ENCODE measurements at places on chromosomes 16 and 17.

GRCh38 chr16:5790512-5790911 lies 692.9 kb upstream of the EEF2KMT start:
- DNase-seq: no peak

GRCh38 chr17:81045590-81046095 lies 10.7 kb downstream of the BAIAP2 start:
- no peak for DNase-seq

DNA sequence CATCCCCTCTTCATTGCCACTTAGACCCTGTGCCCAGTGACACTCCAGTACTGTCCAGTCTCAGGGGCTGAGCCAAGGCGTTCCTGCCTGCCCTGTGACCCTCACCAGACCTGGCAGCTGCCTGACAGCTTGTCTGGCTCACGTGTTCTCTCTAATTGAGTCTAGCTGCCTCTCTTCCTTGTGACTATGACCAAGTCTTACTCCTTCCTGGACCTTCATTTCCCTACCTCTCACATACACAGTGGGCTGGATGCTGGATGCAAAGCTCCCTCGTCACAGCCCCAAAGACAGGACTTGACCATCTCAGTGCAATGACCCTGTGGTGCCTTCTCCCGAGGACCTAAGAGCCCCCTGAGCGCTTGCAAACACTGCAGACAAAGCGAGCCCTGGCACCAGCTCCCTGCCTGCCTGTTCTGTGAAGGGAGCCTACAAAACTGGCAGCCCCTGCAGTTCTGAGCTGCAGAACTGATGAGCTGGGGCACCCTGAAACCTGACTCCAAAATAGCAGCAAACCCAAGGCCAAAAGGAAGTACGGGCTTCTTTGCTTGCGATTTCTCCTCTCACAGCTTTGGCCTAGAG lies 1.7 kb downstream of the DEXI start:
- no peak for DNase-seq

DNA sequence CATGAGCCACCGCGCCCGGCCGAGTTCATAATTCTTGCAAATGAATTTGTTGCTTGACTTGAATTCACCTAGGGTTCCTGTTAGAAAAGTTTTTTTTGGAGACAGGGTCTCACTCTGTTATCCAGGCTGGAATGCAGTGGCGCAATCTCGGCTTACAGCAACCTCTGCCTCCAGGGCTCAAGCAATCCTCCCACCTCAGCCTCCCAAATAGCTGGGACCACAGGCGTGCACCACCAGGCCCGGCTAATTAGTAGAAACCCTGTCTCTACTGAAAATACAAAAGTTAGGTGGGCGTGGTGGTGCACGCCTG lies 99.8 kb downstream of the MYH11 start:
- DNase-seq: no peak

GRCh38 chr17:27456681-27457359 lies 572 bp downstream of the KSR1 start:
- no peak for DNase-seq

- no peak for DNase-seq
These were observed 62.2 kb upstream of the CHMP6 start for GRCh38 chr17:80929449-80929848.

GRCh38 chr17:75525806-75526554 lies 483 bp downstream of the LLGL2 start:
- no peak for DNase-seq

DNA sequence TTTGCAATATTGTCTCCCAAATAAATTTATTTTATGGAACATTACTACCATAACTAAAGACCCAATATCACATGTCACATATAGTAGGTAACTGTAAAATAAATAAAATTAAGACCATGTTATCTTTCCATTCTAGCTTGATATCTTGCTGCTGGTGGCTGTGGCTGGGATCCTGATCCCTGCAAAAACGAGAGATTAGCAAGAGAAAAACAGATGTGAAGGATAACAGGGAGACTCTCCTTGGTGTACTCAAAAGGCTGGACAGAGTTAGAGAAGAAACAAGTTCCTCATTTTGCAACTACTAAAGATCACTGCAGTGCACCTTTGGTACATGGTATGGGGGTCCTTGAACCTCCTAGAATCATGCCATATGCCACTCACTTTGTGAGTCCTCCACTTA lies 49.7 kb downstream of the ARHGAP27 start:
- no peak for DNase-seq

DNA sequence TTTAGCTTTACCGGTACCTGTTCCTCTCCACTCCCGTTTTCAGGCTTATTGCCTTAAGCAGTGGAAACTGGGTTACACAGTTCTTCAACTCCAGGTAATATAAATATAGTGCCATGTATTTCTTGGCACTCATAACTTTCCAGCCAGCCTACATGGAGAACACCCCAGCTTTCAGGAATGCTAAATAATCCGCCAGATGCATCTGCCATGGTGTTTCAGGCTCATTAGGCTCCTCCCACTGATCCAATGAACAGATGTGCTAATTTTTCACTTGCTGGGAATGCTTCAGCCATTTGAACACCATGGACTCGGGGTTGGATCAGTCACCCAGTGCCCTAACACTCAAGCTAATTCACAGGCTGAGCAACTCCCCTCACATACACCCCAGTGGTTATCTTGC lies 4.6 kb downstream of the ANKFN1 start:
- no peak for DNase-seq

DNA sequence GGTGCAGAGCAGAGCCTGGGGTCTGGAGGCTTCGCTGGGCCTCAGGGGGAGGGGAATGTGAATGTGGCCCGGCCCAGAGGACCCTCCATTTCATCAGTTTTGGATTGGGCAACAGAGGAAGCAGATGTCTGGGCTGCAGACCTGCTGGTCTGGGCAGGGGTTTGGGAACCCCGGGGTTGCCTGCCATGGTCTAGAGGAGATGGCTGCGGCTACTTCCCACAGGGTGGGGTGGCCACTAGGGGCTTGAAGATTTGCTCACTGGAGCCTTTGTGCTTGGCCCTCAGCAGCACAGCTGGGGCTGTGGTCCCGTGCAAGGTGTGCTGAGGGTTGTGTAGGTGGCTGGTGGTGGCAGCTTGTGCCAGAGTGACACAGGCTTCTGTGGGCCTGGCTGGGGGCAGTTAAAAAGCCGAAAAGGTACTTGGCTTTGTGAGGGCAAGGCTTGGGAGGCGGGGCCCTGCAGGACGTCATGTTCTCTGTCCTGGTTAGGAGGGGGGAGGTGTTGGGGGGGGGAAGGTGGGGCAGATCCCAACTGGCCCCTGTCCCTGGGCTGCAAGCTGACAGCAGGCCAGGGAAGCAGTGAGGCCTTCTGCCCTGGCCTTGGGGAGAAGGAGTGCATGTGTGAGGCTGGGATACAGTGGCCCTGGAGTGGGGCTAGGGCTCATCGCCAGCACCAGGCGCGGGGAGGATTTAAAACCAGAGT lies 98.0 kb downstream of the KPNA2 start:
- no peak for DNase-seq

DNA sequence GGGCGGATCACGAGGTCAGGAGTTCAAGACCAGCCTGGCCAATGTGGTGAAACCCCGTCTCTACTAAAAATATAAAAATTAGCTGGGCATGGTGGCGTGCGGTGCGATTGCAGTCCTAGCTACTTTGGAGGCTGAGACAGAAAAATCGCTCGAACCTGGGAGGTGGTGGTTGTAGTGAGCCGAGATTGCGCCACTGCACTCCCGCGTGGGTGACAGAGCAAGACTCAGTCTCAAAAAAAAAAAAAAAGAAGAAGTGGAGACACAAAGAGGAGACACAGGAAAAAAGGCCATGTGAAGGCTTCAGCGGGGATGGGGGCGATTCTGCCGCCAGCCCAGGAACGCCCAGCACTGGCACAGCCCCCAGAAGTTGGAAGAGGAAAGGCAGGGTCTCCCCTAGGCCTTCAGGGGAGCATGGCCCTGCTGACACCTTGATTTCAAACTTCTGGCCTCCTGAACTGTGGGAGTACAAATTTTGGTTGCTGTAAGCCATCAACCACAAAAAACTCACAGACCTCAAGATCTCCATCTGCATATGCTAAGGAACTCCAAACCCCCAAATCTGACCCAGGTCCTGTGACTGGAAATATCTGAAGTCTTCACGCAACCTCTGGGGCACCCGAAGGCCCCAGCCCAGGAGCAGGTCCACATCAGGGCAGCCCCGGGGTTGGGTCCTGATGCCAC lies 7.0 kb downstream of the SGSH start:
- no peak for DNase-seq

DNA sequence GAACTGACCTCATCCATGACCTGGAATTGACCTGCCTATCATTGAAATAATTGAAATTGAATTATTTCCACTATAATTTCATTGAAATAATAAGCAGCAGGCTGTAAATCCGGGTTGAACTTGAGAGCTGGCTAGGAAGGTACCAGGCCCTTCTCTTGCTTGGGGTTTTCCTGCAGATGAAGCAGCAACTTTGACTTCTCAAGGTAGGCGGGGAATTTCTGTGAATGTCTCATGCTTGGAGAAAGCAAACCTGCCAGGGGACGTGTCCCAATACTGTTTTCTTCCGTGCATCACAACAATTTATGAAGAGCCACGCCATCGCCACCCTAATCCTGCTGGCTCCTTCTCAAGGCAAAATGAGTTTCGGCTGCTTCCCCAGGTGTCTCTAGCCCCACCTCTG lies 97.5 kb upstream of the XYLT1 start:
- no peak for DNase-seq

DNA sequence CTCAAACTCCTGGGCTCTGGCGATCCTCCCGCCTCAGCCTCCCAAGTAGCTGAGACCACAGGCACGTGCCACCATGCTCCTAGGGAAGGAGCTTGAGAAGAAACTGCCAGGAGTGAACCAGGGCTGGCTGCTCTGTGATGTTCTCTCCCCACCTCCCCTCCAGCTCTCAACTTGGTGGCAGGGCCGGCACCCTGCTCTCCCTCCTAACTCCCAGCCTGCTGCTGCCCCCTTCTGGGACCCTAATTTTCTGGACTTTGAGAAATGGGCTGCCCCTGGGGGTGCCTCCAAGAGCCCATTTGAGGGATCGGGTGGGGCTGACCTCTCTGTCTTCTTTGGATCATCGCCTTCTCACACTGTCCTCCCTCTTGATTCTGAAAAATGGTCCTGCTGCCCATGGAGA lies 14.9 kb upstream of the STAT3 start:
- DNase-seq: peak; percentile 49

GRCh38 chr16:14500791-14501190 lies 129.3 kb downstream of the PARN start:
- DNase-seq: no peak

DNA sequence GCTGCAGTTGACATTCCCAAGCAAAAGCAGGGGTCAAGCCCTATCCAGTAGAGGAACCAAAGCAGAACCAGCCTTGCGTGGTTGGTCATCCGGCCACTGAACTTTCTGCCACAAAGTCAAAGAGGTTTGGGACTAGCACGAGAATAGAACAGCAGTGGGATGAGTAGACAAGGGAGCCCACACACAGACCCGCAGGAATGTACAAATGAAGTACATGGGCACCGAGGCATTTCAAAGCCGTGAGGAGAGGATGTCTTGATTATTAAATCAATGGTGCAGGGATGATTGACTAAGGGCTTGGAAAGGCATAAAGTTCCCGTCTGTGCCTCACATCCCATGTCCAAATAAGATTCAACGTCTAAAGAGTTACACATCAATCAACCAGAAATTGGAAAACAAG lies 81.8 kb upstream of the TBC1D3K start:
- no peak for DNase-seq

GRCh38 chr17:7177191-7177953 lies 1.8 kb downstream of the ASGR1 start:
- peak; percentile 68 for DNase-seq

DNA sequence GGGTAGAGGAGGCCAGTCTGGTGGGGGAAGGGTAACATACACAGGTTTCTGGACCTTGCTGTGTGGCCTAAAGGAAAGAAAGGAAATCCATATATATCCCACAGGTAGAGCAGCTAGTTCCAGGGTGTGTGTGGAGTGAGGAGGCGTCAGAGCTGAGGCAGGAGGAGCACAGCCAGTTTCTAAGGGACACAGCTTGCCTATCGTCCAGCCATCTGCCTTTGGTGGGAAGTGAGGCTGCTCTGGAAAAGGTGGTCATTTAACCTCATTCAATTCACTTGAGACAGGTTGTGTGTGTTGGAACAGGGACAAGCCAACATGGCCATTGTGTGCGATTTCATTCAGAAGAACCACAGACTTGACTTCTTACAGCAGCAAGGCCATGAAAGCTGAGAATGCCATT lies 36.9 kb upstream of the ERN1 start:
- no peak for DNase-seq

GRCh38 chr16:3020604-3021448 lies 658 bp downstream of the TNFRSF12A start:
- peak; percentile 78 for DNase-seq

DNA sequence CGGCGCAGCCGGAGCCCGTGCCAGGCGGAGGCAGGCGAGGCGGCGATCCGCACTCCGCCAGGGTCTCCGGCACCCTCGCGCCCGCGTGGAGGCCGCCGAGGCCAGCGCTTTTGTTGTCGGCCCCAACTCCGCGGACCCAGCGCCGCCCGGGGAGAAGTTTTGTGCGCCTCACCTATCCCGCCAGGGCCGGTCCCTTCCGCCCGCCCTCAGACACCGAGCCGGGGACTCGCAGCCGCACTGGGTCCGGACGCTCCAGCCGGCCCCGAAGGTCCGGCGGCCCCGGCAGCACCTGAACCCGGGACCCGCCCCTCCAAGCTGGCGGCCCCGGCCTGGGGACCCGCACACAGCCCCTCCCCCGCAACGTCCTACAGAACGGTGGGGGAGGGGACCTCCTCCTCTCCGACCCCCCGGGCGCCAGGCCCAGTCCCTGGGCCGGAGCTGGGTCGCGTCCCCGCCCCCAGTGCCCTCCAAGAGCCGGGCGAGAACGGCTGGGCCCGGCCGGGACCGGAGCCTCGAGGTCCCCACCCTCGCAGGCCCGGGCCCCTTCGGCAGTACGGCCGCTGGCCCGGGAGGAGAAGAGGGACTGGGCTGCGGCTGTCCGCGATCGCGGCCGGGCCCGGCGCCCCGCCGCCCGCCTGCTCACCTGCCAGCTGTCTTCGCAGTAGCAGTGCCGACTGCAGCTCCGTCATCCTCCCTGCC lies 698 bp downstream of the UBE2G1 start:
- DNase-seq: peak; percentile 5

GRCh38 chr17:40086150-40087044 lies 14.0 kb downstream of the NR1D1 start:
- DNase-seq: peak; percentile 56

GRCh38 chr17:2939714-2940351 lies 123.6 kb downstream of the OR1D5 start:
- no peak for DNase-seq

- DNase-seq: no peak
These were observed 56.1 kb upstream of the TBX2 start for GRCh38 chr17:61343576-61343975.

DNA sequence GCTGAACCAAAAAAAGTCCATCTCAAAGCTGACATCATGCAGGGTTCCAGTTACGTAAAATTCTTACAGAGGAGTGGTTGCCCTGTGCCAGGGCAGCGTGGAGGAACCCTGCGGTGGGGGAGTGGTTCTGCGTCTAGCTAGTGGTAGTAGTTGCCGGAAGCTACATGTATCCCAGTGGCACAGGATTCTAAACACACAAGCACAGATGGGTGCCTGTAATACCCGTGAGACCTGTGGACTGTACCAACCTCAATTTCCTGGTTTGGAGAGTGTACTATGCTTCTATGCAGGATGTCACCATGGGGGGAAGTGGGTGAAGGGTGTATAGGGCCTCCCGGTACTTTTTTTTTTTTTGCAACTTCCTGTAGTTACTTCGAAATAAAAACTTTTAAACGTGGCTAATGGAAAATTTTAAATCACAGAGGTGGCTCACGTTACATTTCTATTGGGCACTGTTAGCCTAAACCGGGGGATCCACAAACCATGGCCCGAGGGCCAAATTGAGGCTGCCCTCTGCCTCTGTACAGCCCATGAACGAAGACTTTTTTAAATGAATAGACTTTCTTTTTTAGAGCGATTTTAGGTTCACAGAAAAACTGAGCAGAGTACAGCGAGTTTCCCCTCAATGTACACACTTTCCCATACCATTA lies 38.5 kb downstream of the TBC1D16 start:
- peak; percentile 81 for DNase-seq
